ENCODE measurements at places on chromosomes 5 and 9.

DNA sequence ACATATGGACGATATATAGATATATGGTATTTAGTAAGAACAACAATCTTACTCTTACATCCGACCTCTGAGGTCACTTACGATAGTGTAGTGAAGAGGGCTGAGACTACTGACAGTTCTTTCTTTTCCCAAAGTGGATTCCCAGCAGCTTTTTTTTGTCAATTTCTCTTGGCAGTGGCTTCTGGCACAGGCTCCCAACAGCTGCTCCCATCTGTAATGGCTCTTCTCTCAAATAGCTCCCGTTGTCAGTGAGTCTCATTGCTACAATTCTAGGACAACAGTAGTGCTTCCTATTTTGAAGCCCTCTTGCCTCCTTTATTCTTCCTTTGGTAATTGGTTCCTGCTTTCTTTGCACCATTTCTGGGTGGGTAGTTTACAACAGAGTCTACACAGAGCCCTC is 68.4 kb downstream of the SLC25A46 start:
- DNase-seq: no peak

- DNase-seq: no peak
Measured at GRCh38 chr5:39015743-39016586, 58.2 kb downstream of the RICTOR start.

DNA sequence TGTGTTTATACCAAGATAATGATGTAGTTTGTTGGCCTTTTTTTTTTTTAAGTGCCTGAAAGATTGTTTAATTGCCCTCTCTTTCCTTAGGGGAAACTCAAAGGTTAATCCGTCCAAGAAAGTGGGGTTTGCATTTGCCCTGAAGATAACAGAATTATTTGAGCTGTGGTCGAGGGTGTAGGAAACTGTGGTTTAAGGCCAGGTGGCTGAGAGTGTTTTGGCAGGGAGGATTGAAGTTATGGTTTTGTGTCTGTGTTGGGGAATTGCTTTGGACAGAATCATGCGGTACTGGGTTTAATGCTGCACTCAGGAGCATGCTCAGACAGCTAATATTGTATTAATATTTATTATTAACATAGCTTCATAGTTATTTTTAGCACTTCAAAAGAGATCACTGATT is 509.8 kb downstream of the EBF1 start:
- peak; percentile 88 for DNase-seq

- no peak for DNase-seq
Measured at GRCh38 chr5:31551878-31552277, 19.8 kb downstream of the C5orf22 start.

DNA sequence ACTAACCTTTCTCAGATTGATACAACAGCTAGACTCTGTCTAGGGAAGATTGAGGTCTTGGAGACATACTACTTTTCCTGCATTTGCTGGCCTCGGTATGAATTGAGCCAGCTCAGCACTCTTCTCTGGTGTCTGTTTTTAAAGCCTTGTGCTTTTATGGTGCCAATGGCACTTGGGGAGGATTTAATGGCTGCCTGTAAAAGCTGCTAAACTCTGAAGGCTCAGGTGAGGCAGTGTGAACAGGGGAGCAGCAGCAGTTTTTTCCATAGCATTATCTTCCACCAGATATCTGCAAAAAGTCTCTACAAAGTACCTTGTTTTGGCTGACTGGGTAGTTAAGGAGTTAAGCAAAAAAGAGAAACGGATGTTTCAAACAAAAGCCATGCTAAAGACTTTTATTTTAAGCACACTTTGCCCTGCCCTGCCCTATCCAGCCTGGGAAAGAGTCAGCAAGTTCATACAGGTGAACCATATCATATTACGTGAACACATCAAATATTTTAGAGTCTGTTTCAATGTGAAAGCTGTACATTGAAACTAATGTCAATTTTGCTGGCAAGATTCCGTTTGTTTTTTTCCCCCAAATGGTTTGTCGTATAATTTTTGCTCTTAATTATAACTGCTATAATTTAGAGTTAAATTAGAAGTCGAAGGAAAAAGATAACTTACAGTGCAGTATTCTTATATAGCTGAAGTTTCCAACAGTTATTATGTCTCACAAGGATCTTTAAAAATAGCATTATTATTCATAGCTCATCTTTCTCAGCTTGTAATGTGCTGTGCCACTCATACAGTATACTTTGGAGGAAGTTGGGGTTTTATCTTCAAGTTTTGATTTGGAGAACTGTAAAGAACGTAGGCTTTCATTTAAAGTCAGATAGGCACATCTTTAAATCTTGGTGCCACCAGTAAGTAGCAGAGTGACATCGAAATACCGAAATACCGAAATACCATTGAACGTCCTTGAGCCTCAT is 424.1 kb upstream of the CD180 start:
- no peak for DNase-seq

DNA sequence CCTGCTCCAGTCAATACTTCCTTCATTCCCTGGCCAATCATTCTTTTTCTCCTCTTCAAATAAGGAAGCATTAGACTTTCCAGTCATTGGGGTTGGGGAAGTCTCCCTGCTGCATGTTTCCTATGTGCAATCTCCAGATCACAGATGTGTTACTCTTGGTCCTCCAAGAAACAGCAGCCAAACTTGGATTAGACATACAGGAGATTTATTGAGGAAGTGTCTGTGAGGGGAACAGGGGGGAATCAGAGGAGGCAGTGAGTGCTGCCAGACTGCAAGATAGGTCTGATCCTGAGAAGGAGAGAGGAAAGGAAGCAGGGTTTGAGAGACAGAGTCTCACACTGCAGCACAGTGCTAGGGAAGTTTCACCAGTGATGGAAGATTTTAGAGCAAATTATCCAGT is 40.6 kb upstream of the SLIT3 start:
- DNase-seq: peak; percentile 24

- DNase-seq: no peak
Measured at GRCh38 chr5:18068826-18069225, 434.6 kb downstream of the TAF11L14 start.

DNA sequence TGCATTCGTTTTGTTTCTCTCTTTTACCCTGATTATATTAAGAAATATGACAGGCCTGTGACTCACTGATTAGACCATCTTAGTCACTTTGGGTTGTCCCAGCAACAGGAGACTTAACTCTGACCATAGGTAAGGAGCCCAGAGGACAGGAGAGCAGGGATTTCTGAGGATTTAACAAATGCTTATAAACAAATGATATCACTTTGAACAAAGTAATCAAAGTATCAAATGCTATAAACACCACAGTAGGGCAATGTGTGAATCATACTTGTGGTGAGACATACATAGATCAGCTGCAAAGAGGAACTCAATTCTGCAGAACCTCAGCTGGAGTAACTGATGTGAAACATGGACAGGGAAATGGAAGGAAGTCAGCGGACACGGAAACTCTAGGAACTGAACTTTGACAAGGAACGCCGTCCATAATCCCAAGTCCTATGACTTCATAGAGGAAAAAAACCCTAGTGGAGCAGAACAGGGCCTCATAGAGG is 190.6 kb upstream of the MSX2 start:
- DNase-seq: peak; percentile 44

DNA sequence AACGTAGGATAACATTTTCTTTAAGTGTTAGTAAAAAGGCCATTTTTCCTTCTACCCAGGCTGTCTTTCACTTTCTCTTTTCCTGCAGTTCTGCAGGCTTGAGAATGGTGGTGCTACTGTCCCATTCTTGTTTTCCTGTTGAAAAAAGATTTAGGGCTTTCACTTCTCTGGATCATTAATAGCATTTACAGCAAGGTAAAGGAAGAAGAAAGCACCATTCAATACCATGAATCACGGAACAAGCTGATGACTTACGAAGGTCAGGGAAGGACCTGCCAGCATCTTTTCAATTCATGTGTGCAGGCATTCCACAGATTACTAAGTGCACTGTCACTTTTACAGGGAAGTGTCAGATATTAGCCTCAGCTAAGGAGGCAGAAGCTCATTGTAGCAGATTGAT is 292.8 kb downstream of the YTHDC2 start:
- DNase-seq: no peak

DNA sequence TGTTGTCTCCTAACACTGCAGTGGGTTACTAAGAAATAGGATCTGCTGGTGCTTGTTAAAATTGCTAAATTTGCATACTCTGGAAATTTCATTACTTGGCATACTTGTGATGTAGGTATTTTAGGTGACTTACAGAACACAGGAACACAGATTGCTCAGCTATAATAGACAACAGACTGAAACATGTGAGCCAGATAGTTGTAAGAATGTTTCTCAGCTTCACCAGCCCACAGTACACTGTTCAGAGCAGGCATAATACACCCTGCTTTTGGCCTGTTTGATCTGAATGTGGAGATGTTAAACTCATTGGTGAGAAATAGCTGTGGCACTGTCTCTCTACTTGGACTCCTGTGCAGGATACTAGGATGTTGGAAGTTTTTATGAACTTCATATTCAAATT is 275.7 kb downstream of the CSNK1G3 start:
- no peak for DNase-seq

DNA sequence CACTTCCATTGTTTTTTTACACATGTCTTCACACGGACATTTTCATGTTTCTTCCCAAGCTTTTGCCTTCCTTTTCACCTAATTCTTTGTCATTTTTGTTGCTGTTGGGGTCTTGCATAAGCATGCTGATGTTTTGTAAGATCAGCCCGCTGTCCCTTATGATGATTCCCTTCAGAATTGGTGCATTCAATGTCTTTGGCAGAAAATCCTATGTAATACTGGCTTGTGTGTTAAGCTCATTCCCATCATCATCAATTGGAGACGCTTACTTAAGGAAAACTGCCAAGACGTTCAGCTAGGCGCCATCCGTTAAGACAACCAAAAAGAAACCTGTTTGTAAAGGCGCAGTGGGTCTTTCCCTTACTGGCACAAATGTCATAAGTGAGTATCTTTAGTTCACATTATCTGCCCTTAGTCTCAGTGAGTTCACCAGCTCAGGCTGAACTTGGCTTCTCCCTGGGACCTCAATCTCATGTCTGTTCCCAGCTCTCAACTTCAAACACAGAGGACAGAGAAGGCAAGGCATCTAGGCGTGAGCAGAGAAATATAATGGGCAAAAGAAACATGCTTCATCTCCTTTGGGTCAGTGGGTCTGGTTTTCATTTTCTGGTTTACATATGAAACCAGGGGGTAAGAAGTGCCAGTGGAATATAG is 97.9 kb downstream of the EFNA5 start:
- DNase-seq: no peak

DNA sequence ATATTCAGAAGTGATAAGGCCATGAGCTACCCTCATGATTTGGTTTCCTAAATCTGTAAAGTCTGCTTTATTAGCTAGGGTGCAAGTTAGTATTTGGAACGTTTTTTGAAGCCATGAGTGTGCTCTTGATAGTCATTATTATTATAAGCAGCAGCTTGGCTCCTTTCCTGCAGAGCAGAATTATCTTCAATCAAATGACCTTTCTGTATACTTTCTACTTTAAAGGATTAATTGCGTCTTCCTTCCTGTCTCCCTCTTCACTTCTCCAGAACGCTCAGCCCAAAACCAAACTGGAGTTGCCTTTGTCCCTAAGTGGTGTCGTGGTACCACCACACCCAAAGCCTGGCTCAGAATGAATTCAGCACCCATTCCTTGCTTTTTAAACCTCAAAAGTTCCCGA is 211.3 kb downstream of the ARHGAP26 start:
- DNase-seq: no peak

- DNase-seq: no peak
Measured at GRCh38 chr5:89064054-89064453, 181.1 kb upstream of the MEF2C start.

DNA sequence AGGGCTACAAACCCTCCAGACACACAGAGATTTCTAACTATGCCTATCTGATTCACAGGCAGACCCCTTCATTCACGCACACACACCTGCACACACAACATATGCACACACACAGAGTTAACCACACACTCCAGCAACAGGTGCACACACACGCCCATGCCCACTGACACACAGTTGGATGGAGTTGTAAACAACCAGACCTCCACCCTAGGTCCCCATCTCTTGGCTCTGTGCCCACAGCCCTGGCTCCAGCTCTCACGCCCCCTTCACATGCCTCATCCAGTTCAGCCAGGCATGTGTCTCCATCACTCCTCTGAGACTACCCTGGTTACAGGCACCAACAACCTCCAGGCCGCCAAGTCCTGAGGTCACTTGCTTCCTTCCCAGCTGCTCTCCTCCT is 61.1 kb downstream of the PSD2 start:
- DNase-seq: no peak

- DNase-seq: peak; percentile 93
Measured at GRCh38 chr5:74415695-74416102, 224.8 kb downstream of the ENC1 start.

DNA sequence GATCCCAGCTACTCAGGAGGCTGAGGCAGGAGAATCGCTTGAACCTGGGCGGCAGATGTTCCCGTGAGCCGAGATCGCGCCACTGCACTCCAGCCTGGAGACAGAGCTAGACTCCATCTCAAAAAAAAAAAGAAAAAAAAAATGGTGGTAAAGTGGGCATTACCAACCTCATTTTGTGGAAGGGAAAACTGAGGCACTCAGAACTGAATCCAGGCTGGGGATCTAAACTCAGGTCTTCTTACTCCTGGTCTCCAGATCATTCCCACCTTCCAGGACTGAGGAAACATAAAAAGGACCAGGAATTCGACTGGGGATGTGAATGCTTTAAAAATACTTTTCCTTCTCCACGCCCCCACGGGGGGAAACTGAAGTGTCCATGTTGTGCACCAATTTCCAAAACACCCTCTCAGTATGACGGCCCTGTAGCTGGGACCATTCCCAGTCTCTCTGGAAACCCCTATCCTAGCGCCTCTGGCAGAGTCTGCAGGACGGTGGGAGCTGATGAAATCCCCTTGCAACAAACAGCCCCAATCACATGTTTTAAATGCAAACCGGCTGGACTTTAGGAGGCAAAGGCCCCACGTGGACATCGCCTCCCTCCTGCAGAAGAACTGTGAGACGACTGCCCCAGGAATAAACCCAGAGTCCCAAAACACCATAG is 8.9 kb upstream of the AKNA start:
- no peak for DNase-seq

DNA sequence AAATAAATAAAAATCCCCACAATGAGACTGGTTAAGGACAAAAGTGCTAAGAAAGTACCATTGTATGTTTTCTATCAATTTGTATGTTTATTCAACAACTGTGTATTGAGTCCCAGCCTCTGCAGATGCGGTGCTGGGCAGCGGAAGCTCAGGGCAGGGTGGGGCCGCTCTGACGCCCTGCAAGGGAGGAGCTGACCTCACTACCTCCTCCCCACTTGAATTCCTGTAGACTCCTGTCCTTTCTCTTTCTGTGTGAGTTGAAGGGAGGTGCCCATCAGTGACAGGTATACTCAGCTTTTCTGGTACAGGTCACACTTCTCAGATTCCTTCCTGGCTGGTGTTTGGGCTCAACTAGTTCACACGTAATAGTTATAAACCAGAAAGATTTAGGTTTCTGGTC is 27.0 kb downstream of the ANGPTL2 start:
- no peak for DNase-seq

DNA sequence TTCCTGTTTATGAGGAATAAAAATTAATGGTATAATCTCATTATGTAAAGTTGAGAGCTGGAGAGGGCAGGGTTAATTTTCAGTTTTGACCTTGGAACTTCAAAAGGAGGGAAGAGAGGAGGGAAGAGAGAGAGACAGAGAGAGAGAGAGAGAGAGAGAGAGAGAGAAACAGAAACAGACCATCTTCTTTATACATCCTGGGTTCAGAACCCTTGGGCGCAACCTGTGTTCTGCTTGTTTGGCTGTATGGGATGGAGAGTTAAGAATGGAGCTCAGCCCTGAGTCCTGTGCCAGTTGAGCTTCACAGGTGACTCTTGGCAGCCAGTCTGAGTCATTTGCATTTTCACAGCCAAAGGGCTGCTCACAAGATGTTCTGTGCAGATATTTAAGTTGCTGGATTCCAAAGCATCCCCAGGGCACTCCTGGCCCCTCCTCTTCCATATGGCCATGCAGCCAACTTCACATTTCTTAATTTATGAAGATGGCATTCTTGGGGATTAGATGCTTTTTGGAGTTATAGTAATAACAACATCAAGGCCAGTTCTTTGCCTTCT is 143.5 kb downstream of the CARTPT start:
- no peak for DNase-seq

All from hematopoietic multipotent progenitor cell (in vitro differentiated cells).